ENCODE measurements at places on chromosomes 11 and 22.

- no peak for DNase-seq
These were observed 77.5 kb downstream of the PPFIBP2 start for GRCh38 chr11:7591107-7591894.

DNA sequence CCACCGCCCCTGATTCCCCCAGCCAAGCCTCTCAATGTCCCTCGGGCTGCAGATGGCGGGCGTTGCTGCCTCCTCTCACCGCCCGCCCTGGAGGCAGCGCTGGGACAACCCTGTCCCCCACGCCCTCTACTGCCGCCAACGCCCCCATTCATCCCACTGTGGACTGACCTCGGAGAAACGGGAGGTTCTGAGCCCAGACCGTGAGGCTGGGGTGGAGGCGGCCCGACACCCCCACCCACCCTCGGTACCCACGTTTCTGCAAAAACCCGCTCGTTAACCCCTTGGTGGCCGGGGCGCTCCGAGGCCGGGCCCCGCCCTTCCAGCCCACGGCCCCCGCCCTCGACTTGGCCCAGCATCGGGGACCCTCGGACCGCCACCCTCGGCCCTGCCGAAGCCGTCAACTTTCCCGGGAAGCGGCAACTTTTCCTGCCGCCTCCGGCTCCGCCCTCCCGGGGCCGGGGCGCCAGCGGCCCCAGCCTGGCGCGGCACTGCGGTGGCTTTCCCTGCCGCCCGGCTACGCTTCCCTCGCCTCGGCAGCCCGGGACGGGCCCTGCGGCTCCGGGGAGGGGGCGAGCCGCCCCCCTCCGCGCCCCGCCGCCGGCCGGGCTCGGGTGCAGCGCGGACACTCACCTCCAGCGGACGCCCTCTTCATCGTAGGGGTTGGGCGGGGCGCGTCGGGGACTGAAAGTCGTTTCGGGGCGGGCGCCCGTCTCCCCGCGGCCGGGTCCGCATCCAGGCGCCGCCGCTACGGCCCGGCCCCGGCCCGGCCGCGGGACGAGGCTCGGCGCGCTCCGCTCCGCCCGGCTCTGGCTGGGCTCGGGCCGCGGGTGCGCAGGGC, 458 bp downstream of the RTN4R start:
- no peak for DNase-seq

GRCh38 chr22:24370401-24370800, 57.0 kb upstream of the ADORA2A start:
- no peak for DNase-seq

- DNase-seq = no peak
These were observed 4.9 kb downstream of the TKFC start for GRCh38 chr11:61337706-61338470.

GRCh38 chr11:1229471-1230120, 6.7 kb downstream of the MUC5B start:
- no peak for DNase-seq

GRCh38 chr11:122050021-122050690, 65.9 kb downstream of the BLID start:
- no peak for DNase-seq

GRCh38 chr11:45546366-45546765, 119.1 kb downstream of the CHST1 start:
- DNase-seq = no peak

DNA sequence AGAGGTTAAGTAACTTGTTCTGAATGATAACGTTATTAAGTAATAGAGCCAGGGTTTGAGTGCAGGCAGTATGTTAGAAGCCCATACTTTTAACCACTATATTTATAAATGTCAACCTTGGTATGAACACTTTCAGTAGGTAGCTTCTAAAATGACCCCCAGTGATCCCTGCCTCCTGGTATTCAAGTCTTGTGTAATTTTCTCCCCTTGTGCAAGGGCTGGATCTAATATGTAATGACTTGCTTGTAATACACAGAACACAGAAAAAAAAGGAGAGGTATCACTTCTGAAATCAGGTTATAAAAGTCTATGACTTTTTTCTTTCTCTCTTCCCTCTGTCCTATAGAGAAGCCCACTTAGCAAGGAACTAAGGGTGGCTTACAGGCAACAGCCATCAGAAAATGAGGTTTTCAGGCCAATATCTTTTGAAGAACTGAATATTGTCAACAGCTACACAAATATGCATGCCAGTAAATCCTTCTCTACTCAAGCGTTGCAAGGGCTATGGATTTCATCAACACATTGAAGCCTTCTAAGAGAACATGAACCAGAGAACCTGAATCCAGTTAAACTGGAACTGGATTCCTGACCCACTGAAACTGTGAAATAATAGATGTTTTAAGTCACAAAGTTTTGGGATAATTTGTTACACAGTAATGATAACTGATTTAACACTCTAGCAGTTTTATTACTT, 712.3 kb downstream of the METTL15 start:
- no peak for DNase-seq

DNA sequence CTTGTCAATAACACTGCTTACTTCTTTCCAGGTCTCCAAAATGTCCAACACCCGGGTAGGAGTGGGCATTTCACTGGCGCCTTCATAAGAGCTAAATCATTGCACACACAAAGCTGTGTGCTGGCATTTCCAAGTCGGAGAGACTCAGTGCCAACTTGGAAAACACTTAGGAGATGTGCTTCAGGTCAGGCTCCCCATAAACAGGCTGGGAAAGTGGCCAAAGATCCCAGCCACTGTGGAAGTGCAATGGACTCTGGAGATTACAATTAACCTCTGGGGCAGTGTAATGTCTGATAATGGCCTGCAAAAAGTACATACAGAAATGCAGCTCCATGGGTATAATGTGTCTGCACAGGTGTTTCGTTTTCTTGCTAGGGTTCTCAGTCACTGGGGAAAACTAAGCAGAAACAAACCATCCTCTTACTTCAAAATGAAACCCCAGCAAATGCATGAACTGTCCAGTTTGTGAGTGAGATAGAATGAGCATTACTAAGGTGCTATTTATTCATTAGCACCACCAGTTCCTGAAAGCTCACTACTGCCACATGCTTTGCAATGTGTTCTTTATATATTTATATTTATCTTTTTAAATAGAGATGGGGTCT, 79.0 kb downstream of the ABTB2 start:
- no peak for DNase-seq

GRCh38 chr11:8060801-8061554, 20.0 kb upstream of the TUB start:
- peak; percentile 97 for DNase-seq

DNA sequence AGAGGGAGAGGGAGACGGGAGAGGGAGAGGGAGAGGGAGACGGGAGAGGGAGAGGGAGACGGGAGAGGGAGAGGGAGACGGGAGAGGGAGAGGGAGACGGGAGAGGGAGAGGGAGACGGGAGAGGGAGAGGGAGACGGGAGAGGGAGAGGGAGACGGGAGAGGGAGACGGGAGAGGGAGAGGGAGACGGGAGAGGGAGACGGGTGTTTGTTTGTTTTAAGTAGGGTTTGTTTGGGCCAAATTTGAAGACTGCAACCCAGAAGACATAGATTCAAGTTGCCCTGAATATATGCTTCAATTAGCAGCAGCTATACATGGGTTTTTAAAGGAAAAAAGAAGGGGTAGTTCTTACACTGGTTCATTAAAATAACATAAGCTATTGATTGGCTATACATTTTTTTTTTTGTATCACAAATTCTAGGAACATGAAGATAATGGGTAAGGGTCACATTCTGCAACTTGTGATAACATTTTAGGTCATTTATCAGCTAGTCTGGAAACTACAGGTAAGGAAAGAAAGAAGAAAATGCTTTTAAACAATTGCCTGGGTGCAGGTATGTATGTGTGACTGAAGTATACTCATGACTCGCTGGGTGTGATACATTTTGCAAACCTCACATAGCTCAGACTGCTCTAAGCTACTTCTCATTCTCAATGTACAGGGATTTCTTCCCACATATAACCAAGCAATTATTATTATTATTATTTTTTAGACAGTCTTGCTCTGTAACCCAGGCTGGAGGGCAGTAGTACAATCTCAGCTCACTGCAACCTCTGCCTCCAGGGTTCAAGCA, 67.3 kb downstream of the MCHR1 start:
- peak; percentile 12 for DNase-seq

GRCh38 chr22:22207845-22208564, 36.6 kb upstream of the VPREB1 start:
- peak; percentile 69 for DNase-seq

DNA sequence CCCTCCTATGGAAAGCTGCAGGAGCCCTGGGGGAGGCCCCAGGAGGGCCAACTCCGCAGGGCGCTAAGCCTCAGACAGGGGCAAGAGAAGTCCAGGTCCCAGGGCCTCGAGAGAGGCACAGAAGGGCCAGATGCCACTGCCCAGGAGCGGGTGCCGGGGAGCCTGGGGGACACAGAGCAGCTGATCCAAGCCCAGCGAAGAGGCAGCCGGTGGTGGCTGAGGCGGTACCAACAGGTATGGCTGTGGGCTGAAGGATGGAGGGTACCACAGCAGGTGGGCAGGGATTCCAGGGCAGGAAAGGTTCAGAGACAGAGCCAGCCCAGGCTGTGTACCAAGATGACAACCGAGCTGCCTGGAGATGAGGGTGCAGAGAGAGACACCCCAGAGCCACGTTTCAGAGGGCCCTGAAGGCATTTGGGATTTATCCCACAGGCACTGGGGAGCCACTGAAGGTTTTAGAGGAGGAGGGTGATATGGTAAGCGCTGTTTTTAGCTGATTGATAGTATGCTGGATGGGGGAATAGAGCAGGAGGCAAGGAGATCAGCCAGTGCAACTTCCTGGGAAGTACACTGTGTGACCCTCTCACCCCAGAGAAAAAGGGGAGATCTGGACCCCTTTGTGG, 412 bp downstream of the C11orf86 start:
- no peak for DNase-seq

DNA sequence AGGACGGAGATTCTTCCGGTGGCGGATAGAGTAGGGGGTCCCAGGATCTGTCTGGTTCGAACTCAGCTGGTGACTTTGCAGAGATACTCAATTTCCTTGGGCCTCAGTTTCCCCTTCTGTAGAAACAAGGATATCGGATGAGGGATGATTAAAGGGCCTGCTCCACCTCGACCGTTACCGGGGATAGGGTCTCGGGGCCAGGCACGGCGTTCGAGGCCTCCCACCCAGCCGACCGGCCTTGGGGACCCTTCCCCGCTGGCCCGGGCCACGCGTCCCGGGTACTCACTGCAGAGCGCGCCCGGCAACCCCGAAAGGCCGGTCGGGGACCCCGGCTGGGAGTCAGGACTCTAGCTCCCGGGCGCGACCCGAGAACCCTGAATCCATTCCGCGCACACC, 321 bp downstream of the RHBDD3 start:
- no peak for DNase-seq

DNA sequence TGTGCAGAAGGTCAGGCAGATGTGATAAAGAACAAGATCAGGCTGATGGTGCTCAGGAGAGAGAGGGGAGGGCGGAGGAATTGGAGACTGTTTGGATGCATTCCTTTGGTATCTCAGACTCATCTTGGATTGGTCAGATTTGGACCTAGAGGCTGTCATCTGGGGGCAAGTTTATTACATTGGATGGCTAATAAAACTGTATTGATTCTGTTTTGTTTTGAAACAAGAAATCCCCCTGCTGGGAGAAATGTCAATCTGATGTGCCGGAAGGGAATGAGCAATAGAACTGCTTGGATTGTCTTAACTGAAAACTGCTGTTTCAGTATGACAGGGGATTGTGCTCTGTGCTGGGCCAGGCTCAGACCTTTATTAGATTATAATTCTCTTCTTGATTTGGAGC, 25.5 kb upstream of the CCDC90B start:
- no peak for DNase-seq

DNA sequence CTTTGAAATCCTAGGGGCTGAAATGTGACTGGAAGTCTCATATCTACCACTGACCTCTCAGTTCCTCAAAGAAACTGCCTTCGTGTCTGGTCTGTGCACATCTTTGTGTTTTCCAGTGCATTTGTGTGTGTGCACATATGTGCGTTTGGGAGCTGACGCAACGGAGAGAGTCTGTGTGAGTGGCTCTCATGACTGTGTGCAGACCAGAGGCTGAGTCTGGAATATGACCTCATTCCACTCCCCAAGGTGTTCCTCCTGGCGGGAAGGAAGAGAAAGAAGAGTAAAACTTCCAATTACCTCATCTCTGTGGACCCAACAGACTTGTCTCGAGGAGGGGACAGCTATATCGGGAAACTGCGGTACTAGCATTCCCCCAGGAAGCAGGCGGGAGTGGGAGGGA, 16.5 kb downstream of the TUB start:
- DNase-seq = peak; percentile 69

GRCh38 chr22:27241430-27242321, 559.9 kb downstream of the MN1 start:
- no peak for DNase-seq

- DNase-seq = peak; percentile 45
These were observed 38.3 kb upstream of the MYH9 start for GRCh38 chr22:36425977-36426523.

GRCh38 chr11:68153742-68154141, 32.6 kb upstream of the CHKA start:
- DNase-seq = no peak

- no peak for DNase-seq
These were observed 107.4 kb downstream of the PGR start for GRCh38 chr11:101022256-101022655.

DNA sequence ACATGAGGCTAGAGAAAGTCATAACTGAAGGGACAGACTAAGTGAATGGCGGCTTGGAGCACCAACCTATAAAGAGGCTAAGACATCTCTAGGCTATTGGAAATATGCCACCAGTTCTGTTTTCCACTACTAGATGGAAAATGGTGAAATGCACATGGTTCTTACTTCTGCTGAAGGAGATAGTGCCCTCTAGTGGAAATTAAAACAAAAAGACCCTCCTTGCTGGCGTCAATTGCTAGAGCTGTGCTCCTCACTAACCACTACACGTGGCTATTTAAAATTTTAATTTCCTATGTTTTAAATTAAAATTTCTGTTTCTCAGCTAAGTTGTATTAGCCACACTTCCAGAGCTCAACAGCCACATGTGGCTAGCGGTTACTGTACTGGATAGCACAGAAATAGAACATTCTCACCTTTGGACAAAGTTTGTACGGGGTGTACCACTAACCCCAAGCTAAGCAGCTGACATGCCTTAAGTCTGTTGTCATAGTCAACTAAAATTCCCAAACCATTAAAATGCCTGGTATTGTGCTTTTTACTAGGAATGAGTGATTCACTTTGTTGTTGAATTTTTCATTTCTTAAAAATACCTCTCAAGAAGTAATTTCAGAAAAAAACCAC, 34.1 kb upstream of the CALCA start:
- DNase-seq = peak; percentile 65

- no peak for DNase-seq
These were observed 3.3 kb downstream of the MRPL49 start for GRCh38 chr11:65125197-65126056.

- peak; percentile 24 for DNase-seq
These were observed at the start of gene IZUMO1R for GRCh38 chr11:94303966-94304958. TSS of gene IZUMO1R (plus strand) at chr11:94304580. CDS start at chr11:94305637, 1,057 bp downstream.
